ENCODE measurements at places on chromosomes 13 and 19.

DNA sequence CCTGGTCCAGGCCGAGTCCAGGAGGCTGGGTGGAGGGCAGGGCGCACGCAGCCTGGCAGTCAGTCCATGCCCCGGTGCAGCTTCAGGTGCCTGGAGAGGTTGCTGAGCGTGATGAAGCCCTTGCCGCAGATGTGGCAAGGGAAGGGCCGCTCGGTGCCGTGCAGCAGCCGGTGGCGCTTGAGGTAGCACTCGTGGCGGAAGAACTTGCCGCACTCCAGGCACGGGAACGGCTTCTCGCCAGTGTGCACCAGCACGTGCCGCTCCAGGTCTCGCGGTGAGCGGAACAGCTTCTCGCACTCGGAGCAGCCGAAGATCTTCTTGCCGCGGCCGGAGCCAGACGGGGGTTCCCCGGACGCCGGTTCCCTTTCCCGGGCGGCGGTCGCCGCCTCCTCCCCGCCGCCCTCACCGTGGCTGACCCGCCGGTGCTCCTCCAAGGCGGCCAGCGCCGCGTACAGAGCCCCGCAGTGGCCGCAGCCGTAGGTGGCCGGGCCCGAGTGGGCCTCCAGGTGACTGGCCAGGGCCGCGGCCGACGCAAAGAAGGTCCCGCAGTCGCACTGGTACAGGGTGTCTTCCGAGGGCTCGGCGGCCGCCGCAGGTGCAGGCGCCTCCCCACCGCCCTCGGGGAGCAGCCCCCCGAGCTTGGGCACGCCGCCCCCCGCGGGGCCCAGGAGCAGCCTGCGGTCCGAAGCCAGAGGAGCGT is 6.8 kb downstream of the FIZ1 start:
- DNase-seq: no peak

- DNase-seq: no peak
Observed at GRCh38 chr19:57776764-57777296, 7.4 kb downstream of the ZNF586 start.

GRCh38 chr13:80036845-80037504 is 304.0 kb downstream of the SPRY2 start:
- DNase-seq: no peak

GRCh38 chr13:31869582-31869981 is 130.3 kb downstream of the RXFP2 start:
- no peak for DNase-seq

- DNase-seq: no peak
Observed at GRCh38 chr19:1130771-1131717, 27.2 kb downstream of the GPX4 start.

GRCh38 chr13:29355029-29355428 is 240.5 kb downstream of the SLC7A1 start:
- DNase-seq: no peak

- DNase-seq: peak; percentile 14
Observed at GRCh38 chr19:16167055-16167454, 6.3 kb downstream of the CIB3 start.

DNA sequence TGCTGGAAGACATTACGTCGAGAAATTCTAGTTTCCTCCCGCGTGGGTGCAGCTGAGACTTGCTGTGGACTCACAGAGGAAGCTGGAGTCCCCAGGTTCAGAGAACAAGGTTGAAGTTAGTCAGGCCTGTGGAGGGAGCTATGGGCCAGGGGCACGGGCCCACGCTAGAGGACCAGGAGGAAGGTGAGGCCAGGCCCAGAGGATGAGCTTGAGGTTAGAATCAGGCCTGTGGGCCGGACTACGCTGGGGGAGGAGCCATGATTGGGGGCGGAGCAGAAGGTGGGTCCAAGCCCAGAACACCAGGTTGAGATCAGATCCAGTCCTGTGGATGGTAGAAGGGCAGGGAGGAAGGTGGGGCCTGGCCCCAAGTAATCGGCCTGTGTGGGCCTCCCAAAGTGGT is 32.6 kb downstream of the ZNF846 start:
- no peak for DNase-seq

DNA sequence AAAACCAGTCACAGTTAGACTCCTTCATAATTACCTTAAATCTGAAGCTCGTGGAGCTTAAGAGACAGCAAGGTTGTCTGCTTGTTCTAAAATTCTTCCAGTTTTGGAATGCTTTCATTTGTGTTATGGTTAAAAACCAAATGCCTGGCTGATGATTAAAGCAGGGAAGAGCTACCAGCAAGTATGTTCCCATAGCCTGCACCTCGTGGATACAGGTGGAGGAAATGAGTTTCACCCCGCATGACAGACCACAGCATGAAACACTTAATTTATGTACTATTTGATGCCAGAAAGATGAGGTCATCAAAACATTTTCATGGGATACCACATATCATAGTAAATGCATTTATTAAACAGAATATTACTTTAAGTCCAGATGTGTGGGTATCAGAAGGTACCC is 416 bp upstream of the DOCK9 start:
- DNase-seq: no peak

DNA sequence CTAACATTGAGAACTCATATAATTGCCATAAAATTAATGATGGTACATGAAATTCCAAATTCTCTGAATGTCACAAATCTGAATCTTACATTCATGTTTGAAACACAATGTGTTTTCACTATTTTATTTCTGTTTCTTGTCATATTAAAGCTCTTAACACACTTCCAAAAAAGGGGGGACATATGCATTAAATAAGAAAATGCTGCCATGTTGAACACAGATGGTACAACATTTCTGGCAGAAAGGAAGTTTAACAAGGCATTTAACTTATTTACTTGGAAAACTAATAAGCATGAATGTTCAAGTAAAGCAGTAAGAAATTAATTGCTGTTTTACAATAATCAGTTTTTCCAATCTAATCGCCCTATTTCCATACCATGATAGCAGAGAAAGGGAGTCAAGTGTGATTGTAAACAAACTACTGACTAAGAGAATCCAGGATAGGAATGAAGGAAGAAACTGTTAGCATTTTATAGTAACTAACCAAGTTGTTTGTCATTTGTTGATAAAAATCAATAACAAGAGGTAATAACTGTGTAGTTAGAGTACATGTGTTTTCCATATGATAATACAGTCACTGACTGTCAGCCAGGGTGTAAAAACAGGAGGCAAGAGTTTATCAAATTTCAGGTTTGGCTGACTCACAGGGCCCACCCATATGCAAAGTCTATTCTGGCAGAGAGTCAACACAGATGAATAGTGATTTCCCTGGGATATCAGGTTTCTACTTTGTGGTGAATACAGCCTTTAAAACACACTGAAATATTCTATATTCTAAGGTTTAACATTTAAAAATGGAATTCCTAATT is 5.7 kb upstream of the FOXO1 start:
- DNase-seq: peak; percentile 45

GRCh38 chr13:27851096-27851850 is 59.0 kb downstream of the GSX1 start:
- no peak for DNase-seq

DNA sequence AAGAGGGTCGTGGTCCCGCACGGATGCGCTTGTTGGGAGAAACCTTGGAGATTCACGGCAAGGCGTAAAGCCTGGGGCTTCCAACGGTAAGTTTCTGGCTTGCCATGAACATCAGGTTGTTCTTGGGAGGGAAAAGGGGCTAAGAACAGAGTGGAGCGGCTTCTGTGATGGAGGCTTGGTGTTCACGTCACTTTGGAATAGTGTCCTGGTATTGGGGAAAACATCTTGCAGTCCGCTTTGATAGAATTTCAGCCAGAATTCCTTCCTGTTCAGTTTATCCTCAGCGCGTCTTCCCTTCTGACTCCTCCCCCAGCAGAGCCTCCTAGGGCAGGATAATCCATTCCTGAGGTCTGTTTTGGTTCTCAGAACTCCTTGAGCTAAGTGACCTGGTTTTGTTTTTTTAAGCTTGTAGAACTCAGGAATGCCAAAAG is 2.0 kb downstream of the KCTD15 start:
- no peak for DNase-seq

DNA sequence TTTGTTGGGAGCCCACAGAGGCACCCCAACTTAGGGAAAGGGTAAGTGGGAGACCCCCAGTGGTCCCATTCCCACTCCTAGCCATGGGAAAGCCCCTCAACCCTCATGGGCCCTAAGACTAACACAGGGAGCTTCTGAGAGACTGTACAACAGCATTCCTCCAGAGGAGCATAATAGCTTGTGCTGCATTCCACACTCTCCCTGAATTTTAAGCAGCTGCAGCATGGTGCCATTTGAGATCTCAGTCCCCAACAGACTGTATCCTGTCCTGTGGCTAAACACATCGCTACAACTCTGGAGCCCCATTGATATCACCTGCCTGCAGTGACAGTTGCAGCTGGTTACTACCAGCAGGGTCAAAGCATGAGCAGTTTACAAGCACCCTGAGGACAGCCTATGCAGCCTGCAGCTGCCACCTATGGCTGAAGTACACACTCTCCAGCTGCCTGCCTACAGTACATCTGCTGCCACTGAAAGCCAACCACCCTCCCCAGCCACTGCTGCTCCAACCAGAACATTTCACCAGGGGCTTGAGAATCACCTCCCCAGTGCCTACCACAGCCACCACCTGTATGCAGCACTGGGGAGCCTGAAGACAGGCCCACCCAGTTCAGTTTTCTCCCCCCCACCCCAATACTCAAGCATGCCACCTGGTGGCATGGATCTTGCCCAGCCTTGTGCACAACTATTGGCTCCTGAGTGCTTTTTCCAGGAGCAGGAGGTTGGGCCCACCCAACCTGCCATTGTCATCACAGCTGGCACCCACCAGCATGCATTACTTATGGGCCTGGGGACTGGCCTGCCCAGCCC is 557.3 kb downstream of the GPC5 start:
- DNase-seq: no peak

GRCh38 chr19:47098608-47099007 is 15.0 kb downstream of the ZC3H4 start:
- no peak for DNase-seq

- no peak for DNase-seq
Observed at GRCh38 chr19:4279267-4279529, 132 bp downstream of the SHD start.

DNA sequence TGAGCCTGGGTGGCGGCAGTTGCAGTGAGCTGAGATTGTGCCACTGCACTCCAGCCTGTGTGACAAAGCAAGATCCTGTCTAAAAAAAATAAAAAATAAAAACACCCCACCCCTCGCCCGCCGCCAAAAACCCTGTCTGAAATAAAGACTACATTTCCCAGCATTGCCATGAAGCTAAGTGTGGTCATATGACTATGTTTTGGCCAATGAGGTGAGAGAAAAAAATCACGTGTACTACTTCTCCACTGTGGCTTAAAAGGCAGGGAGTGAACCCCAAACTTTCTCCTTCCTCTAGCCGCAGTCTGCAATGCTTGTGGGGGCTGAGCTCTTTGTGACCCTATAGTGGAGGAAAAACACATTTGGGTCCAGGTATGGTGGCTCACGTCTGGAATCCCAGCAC is 54.9 kb downstream of the COLGALT1 start:
- DNase-seq: no peak

DNA sequence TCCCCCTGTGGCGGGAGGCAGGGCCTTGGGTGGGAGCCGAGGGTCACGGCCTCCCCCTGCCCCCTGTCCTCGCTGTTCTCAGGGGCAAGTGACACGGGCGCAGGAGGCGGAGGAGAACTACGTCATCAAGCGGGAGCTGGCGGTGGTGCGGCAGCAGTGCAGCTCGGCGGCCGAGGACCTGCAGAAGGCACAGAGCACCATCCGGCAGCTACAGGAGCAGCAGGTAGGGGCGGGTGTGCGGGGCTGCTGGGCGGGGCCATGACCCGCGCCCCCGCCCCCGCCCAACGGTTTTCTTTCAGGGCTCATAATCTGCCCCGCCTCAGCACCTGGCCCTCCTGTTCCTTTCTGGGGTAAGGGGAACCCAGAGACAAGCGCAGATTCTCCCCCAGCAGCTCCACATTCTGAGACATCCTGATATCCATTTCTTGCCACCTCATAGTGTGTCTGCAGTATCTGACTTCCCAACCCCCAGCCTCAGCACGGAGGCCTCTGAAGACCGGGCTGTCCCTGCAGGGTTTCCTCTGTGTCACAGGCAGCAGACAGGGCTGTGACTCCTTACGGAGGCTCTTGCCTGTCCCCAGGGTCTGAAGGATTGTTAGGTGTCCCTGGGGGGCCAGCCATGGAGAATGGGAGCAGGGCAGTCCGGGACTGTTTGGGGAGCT is 15.9 kb downstream of the PRR36 start:
- no peak for DNase-seq

GRCh38 chr19:38032151-38032550 is 125.1 kb downstream of the SIPA1L3 start:
- no peak for DNase-seq

- no peak for DNase-seq
Observed at GRCh38 chr13:44976949-44977583, 12.2 kb downstream of the NUFIP1 start.

DNA sequence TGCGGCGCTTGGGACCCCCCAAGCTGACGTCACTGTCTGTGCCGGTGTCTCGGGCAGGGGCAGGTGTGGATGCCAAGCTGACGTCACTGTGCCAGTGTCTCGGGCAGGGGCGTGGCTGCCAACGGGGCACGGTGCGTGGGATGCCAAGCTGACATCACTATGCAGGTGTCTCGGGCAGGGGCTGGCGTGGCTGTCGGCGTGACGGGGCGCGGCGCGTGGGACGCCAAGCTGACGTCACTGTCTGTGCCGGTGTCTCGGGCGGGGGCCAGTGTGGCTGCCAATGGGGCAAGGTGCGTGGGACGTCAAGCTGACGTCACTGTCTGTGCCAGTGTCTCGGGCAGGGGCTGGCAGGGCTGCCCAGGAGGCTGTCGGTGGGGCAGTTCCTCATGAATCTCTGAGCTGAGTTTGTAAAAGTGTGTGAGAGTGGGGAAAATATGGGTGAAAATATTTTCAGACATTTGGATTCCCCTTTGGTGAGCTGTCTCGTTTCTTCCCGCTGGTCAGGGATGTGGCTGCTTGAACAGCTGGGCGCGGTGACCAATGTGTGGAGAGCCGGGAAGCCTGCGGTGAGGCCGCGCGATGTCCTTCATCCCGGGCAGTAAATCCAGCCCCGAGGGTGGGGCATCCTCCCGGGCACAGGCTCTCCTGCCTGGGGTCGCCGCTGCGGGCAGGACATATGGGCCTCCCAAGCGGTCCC is 25.2 kb downstream of the MCF2L start:
- DNase-seq: no peak

- DNase-seq: no peak
Observed at GRCh38 chr19:48419158-48419920, 25.9 kb downstream of the GRIN2D start.

GRCh38 chr19:48221628-48222027 is 34.1 kb downstream of the CARD8 start:
- DNase-seq: no peak

DNA sequence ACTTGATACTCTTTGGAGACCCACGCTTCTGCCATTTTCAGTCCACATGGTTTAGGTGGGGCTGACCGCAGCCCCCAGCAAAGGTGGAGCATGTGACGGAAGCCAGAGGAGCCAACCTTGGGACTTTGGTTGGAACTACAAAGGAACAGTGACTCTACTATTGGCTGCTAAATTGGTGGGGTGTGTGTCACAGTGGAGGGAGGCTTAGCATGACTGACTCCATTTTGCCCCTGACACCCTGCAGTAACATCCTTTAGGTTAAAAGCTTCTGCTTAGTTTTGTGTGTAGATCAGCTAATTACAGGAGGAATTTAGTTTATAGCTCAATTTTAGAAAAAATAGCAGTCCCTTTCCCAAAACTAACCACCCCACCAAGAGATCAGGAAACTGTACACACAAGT is 6.6 kb downstream of the SDHAF1 start:
- no peak for DNase-seq

Measured in NCI-H2029 (cell line).